ENCODE measurements at places on chromosomes 5 and 9.

GRCh38 chr9:137703842-137704508, 85.2 kb downstream of the EHMT1 start:
- DNase-seq: no peak

- no peak for DNase-seq
Observed at GRCh38 chr9:34291023-34291422, 38.0 kb downstream of the KIF24 start.

GRCh38 chr9:6640268-6641051, 5.1 kb downstream of the GLDC start:
- DNase-seq: peak; percentile 60

DNA sequence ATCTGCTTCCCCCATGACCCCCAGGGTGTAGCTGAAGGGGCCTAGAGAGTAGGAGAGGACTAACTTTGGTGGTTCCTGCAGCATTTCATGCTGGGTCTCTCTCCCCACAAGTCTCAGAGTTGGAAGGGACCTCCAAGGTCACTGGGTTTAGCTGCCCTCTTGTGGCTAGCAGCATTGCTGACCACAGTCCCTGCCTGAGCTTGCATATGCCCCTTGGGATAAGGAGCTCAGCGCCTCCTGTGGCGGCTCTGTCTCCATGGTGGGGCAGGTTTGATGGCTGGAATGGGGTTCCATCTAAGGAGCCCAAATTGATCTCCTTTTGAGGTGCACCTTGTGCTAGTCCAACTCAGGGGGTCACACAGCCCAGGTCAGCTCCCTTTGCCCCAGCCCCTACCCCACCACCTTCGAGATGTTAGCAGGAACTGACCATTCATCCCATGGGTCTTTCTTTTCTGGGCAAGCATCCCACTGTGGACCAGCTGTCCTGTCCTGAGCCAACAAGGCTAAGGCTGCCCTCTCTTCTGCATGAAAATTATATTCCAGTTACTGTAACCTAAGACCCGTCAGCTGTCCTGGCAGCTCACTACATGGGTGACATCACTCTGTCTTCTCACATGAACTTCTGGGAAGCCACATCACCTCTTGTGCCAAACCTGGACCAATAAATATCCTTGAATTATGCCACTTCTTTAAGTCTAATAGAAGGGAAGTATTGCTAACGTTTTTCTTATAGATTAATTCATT, 196.2 kb downstream of the HSPA4 start:
- DNase-seq: no peak

- no peak for DNase-seq
Observed at GRCh38 chr5:81948349-81948748, 23.5 kb upstream of the ATG10 start.

DNA sequence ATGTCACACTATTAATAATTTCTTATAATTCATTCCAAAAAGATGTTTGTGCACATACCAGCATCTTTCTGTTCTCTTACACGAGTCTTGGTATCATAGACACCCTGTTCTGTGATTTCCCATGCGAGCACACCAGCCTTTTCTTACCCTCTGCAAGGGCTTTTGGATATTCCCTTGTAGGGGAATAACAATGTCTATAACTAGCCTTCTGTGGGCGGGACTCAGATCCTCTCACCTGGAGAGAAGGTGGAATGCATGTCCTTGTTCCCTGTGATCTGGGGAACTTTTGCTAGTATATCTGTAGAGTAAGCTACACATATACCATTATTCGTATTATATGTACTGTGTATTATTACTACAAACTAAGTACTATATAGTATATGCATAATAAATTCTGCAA, 44.8 kb downstream of the EHMT1 start:
- DNase-seq: no peak

GRCh38 chr5:4700069-4700468, 440.1 kb upstream of the ADAMTS16 start:
- DNase-seq: no peak

DNA sequence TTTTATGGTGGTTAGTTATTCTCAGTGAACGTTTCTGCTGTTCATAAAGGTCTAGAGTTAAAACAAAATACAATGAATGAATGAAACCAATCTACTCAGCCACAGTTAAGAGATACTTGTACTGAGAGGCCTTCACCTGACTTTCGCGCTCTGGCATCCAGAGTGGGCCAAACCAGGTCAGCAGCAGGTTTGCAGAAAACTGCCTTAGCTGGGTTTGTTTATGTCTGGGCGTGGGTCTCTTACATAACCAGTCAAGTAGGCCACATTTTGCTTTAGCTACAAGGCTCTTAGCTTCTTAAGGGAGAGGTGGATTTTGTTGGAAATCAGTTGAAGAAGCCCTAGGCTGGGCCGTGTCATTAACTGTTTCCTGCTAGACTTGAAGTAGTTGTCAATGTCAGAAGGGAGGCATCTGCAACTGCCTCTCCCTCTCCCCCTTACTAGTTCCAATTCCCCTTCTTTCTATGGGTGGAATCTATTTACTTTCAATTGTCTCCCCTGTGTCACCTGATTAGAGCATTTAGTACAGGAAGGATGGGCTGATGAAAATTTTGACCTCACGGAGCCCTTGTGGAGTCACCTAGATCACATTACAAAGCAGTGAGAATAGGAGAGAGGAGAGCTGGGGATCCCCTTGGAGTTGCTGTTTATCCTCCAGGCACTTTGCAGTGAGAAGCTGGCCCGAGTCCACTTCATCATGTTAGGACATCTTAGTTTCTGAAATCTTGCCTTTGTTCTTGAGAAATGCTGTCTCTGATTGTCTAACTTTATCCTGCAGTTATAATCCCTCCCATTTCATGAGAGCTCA, 200.5 kb downstream of the ARHGEF28 start:
- no peak for DNase-seq

DNA sequence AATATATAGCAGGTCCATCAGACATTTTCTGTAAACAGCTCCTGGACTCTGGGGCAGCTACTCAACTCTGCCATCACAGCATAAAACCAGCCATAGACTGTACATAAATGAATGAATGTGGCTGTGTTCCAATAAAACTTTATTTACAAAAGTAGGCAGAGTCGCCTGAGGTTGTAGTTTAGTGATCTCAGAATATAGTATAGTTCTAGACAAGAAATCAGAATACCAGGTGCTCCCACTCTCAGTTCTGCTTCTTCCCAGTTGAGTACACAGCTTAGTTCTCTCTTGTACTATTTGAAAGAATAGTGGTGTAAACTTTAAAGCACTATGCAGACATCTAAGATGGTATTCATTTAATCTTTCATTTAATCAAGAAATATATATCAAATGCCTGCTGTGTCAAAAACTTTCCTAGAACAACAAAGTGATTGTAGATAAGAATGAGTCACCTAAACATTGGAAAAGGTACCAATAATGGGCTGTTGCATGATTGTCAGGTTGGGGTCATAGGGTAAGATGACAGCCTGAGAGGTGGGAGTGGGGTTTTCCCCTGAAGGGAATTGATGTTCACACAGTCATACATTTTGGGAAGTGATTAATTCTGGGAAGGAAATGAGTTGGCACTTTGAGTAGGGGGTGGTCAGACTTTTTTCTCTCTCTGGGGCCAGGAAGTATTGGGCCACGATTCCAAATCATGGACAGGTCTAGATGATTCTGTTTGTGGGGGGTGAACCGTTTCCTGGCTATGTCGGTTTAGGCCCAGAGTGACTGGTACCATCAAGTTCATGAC, 37.0 kb downstream of the TNFSF8 start:
- no peak for DNase-seq

DNA sequence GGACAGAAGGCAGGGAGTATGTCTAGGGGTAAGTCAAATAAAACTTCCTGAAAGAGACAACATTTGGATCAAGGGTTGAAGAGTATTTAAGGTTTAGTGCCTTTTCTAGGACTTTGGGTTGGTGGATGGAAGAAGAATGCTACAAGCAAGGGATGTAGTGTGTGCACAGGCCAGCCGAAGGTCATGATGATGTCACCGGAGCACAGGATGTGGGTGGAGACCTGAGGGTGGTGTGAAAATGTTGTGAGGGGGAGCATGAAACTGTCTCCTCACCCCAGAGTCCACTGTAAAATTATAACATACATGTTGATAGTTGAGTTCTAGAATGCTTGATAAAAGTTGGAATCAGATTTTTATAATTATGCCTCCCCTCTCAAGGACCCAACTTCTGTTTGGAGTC, 553.3 kb upstream of the SGCD start:
- no peak for DNase-seq

- DNase-seq: no peak
Observed at GRCh38 chr9:133371261-133371711, 4.6 kb downstream of the SURF4 start.

DNA sequence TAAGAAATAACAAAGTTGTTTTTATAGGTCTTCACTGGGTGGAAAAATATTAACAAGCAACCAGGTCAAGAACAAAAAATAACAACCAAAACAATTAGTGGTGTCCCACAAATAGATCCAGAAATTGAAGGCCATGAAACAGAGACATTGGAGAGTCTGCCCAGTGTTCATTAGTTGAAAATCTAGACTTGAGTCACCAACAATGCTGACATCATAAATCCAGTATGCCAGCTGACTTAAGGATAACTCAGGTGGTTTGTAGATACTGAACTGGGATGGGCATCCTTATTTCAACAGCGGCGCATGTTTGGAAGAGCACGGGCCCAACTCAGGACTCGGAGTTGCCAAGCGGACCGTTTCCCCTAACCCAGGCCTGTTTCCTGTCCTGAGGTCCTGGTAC, 80.7 kb upstream of the TNFAIP8 start:
- DNase-seq: no peak

GRCh38 chr5:151719228-151720000, 32.7 kb upstream of the SPARC start:
- no peak for DNase-seq

GRCh38 chr9:124420991-124421543, 5.8 kb upstream of the PSMB7 start:
- DNase-seq: no peak

DNA sequence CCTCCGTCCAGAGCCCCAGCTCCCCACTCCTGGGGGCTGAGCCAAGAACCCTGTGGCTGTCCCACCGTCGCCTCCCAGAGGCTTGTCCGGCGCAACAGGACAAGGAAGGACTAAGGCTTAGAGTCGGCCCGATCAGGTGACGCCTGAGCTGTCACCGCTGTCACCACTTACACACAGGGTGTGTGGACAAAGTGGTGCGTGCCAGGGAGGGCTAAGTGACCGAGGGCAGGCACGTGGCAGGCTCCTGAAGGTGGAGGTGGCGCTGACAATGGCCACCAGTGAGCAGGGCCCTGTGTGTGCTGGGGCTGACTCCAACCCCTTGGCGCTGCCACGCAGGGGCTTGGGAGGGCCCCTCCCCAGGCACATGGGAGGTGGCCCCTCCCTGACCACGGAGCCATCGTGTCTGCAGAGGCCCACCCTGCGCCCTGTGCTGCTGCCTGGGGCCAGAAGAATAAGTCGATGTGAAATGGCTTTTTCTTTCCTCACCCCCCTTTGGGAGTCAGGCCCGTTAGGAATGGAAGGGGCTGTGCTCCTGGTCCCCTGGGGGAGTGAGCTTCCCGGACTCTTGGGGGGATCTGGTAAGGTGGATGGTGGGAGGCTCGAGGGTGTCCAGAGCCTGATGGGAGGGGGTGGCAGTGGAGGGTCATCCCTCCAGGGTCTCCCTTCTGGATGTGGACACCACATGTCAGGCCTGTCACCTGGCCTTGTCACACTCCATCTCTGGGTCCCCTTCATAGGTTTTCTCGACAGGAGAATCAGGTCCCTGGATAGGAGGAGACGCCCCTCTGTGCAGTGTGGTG, 2.6 kb upstream of the GPSM1 start:
- DNase-seq: peak; percentile 76

- no peak for DNase-seq
Observed at GRCh38 chr5:145681216-145681615, 153.9 kb downstream of the PRELID2 start.

- DNase-seq: no peak
Observed at GRCh38 chr9:33950371-33950770, 98.3 kb downstream of the UBAP2 start.

GRCh38 chr5:103166706-103167105, 46.6 kb downstream of the PPIP5K2 start:
- no peak for DNase-seq

DNA sequence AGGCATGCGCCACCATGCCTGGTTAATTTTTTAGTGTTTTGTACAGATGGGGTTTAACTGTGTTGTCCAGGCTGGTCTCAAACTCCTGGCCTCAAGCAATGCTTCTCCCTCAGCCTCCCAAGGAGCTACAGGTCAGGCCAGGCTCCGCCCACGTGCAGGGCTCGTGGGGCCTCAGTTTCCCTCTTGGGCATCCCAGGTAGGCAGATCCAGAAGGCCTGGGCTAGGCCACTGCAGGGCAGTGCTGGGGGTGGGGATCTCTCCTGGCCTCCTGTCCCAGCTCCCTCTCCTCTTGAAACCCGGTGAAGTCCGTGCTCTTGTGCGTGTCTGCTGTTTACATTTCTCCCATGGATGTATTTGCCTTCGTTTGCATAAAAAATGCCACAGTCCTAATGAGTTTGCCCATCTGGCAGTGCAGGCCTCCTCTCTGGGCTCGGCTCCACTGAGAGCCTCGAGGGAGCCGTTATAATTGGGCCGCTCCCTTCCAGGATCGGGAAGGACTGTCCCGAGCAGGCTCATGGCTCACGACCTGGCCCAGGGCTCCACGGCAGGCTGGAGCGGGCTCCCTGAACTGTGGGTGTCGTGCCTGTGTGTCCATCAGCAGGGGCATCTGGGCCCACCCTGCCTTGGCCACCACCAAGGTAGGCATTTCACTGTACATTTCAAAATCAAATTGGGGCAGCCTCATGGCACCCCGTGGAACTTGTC, 52.6 kb upstream of the RUFY1 start:
- peak; percentile 48 for DNase-seq

DNA sequence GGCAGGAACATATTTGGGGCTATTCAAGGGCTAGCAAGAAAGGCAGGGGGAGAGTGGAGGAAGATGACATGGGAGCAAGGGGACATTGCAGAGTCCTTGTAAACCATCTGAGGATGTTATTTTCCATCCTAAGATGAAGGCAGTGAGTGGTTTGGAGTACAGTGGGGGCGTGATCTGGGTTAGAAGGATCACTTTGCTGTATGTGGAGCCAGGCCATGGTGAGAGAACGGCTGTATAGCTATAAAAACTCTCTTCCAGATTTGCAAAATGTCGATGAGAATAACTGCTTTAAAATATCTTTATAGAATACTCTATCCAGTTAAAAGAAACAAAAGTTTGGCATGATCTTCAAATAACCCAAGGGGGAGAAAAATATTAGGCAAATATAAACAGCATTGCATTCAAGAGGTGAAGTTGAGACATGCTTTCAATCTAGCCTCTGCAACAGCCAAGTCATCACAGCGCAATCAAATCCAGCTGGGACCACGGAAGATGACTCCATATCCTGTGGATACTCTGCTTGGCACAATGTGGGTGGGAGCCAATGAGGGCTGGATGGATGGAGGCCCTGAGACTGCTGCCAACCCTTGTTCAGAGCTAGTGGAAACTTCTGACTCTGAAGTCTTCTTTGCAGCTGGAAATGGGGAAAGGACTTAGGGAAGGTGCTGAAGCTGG, 111.5 kb upstream of the BASP1 start:
- no peak for DNase-seq

DNA sequence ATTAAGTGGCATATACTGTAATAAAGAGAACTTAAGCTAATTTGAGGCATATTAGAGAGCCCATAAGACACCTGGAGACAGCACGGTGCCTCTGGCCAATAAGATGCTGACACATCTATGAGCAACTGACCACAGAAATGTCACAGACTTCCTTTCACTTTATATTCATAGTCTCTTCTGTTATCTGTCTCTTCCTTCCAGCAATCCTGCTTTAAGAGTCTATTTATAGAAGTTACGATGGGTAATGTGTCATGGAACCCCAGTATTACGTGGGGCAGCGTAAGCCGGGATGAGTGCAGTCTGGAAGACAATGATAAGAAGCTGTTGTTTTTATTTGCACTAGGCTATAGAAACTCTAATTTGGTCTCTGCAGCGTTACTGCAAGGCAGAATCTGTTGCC, 136.8 kb downstream of the CFAP90 start:
- DNase-seq: no peak

GRCh38 chr5:77423022-77423750, 68.9 kb downstream of the WDR41 start:
- DNase-seq: no peak
